ENCODE measurements at places on chromosomes 16 and 17.

- no peak for DNase-seq
Measured at GRCh38 chr16:22882981-22883380, 69.0 kb downstream of the HS3ST2 start.

DNA sequence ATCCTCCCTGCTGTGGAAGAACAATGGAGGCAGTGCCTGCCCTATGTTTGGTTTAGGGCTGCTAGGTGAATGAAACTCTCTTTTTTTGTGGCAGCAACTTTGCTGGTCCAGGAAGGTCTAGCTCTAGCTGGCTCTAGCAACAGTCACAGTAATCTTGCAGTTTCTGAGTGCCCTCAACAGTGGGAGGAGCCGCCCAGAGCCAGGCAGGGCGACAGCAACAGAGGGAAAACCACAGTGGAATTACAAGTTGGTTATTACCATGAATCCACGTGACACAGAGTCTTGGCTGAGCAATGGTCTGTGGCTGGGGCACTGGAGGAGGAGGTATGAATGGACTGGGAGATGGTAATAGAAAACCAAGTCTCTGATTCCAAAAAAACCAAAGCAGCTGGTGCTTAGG, 10.3 kb downstream of the HSPB9 start:
- no peak for DNase-seq

DNA sequence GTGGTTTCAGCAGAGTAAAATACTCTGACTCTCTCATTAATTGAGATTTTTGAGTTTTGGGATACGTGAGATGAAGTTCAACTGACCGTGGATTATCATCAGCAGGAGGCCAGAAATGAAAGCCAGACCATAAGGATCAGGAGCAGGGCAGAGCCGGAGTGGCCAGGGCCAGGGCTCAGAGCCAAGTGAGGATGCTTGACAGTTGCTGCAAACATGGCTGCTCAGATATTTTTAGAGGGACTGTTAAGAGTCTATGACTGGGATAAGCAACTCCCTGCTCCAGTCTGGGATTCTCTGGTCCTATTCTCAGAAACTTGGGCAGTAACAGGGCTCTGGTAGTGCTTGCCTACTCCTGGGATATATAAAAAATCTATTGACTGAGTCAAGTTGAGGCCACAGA, 17.6 kb upstream of the CDH13 start:
- no peak for DNase-seq

DNA sequence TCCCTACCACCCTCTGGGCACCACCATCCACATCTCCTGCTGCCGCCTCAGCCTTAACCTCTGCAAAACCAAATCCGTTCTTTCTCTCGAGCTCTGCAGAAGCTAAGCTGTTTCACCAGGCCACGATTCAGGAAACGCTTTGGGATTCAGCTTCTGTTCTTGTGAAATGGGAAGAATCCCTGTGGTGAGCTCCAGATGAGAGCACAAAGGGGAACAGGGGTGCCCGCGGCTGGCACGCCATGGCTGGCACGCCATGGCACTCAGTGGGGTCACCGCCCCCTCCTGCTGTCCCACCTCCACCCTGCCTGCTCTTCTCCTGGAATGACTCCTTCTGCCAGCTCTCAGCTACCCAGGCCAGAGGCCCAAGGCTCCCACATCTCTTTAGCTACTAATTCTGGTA, 5.7 kb downstream of the QPRT start:
- no peak for DNase-seq

DNA sequence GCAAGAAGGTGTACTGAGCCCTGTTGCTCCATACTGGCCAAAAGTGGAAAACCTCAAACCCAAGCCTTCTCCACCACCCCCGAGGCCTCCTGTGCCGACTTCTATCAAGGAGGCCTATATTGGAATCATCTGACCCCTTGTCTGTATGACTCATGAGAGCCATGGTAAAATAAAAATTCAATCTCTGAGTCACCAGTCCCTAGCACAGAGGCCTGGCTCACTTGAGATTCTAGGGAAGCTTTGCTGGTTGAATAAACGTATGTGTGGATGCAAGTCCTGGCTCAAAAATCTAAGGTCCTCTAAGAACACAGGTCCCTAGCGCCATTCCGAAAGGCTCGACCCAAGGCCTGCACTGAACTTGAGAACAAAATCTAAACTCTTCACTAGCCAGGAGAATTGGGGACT, 15.0 kb downstream of the NSMCE1 start:
- peak; percentile 51 for DNase-seq

- no peak for DNase-seq
Measured at GRCh38 chr17:29665481-29665810, 42.7 kb upstream of the CORO6 start.

DNA sequence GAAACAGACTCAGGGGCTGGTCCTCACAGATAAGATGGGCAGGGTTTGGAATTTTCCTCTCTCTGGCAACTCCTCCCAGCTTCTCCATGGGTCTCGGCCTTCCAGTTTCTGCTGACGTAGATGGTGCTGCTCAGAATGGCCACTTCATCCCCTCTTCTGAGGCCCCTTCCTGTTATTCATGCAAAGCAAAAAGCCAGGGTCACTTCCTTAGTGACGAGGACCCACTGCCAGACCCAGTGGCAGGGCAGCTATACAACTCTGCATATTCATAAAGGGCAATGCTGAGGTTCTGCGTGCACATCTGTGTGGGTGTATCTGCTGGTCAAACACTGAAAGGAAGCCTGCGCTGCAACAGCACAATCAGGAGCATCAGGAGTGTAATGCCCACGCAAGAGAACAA, 108.8 kb downstream of the WSCD1 start:
- no peak for DNase-seq

GRCh38 chr17:43701318-43701743, 39.6 kb upstream of the MEOX1 start:
- no peak for DNase-seq

GRCh38 chr17:1860978-1861377, 31.2 kb downstream of the RPA1 start:
- DNase-seq, result no peak

- no peak for DNase-seq
Measured at GRCh38 chr16:86074651-86075487, 175.9 kb downstream of the IRF8 start.

DNA sequence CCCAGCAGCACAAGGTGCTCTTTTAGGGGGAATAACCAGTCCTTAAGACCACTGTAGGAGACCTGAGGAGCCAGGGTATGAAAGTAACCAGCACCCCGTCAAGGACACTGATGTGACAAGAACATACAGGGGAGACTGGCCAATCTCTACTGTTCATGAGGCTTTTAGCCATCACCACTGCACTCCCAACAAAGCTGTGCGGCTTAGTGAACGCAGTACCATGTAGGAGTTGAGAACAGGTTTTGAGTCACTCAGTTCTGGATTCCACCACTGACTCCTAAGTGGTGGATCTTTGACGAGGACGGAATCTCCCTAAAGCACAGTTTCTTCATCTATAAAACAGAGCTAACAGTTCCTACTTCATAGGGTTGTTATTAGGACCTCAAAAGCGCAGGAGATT, 26.8 kb downstream of the COG4 start:
- DNase-seq, result no peak

DNA sequence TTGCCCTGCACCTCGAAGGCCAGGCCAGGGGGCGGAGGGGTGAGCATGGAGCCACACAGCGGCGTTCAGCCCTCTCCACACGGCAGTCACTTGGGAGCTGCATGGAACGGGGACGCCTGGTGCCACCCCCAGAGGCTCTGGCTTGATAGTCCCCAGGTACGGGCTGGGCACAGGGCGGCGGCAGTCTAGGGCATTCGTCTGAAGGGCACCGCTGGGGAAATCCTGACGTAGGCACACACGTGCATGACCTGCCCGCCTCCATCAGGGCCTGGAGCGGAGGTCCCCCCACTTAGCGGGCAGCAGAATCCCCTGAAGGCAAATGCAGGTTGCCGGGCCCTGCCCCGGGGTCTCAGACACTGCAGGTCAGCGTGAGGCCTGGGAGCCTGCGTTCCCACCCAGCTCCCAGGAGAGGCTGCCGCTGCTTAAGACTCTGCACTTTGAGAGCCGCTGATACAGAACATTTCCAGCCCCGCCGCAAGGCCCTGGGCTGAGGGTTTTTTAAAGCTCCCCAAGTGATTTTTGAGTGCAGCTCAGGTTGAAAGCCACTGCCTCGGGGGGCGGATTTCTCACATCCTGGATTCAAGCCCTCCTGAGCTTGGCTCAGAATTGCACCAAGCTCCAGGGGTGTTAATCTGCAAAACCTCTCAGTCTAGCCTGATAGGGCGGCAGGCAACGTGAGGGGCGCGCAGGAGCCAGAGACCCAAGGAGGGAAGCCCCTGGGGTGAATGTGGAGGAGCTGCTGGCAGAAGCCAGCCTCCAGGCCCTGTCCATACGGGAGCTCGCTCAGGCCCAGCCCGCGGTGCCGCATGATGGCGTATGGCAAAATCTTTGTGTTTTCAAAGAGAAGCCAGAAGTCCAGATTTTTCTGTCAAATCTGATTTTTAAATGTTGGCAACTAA, 182.3 kb upstream of the GSE1 start:
- DNase-seq, result no peak

DNA sequence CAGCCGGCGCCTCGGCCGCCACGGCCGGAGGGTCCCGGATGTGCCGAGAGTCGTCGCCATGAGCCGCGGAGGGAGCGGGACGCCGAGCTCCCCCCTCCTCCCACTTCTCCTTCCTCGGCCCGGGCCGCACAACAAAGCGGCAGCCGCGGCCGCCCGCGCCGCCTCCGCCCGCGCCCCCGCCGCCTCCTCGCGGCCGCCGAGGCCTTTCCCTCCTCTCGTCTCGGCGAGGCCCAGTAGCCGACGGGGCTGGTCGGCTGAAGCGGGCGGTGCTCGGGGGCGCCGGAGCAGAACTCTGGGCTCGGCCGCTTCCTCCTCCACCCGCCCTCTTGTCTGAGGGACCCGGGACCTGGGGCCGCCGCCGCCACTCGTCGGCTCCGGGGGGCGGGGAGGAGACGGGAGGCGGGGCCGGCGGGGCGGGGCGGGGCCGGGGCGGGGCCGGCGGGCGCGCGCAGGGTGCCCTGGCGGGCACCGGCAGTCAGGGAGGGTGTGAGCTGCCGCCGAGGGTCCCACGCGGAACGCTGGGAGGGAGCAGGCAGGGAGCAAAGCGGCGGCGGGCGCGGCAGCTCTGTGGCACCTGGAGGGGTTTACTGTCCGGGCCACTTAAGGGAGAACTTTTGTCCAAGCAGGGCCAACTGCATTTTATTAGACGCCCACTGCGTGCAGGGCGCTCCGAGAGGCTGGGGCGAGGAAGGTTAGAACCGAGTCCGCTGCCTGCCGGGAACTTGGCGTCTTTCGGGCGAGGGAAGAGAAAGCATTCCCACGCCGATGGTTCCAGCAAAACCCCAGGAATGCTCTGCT, at the start of gene SMURF2:
Gene SMURF2, minus strand, starts transcription at position 332 of the 798 bp plus-strand sequence. CDS start 427 bp downstream, outside the sequence.
- DNase-seq, result no peak

GRCh38 chr17:70871180-70871818, 702.0 kb downstream of the KCNJ2 start:
- DNase-seq, result no peak

- DNase-seq, result no peak
Measured at GRCh38 chr17:1108765-1109605, 70.8 kb downstream of the ABR start.

DNA sequence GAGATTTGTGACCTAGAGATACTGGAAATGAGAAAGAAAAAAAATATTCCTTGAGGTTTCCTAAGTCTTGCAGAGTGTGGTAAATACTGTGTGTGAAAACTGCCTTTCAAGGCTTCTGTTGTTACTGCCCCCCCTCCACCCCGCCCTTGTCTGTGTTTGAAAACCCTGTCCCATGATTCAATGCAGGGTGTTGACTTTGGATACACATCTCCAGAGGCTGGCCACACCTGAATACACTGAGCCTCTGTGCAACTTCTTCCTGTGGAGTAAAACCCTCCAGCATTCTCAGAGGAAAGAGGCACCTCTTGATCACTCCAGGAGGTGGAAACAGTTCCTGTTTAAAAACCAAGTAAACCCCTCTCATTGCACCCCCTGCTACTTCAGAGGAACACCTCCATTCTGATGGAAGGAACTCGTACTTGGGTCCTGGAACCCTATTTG, 123.0 kb upstream of the CACNG5 start:
- no peak for DNase-seq

DNA sequence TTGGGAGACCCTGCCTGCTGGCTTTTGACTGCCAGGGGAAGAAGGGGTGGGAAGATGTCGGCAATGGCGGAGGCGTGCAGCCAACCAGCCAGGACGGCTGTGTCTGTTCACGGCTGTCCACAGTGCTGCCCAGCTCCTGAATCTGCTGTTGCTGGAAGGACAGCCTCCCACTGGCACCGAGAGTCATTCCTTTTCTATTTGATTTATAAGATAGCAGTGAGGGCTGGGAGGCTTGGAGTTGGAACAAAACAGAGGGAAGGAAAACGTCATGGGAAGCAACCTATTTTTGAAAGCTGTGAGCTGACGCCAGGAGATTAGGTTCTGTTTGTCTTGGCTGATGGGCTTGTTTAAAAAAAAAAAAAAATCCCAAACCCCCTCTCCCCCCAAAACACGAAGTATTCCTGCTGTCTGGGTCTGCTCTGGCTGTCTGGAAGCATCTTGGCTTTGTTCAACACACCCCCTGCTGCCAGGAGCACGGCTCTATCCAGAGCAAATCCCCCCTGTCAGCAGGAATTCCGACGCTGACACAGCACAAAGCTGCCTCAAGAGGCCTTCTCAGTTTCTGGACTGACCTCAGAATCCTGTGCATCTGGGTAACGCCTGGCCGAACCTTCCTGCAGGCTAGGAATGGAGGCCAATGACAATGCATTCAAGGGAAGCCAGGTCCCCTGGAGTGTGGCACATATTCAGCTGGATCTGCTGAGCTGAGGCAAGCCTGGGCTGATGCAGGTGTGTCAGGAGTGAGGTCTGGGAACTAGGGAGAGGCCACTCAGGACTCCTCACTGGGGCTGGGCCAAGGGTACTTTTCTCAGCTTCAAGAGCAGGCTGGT, 41.0 kb upstream of the SREBF1 start:
- DNase-seq, result peak; percentile 67

DNA sequence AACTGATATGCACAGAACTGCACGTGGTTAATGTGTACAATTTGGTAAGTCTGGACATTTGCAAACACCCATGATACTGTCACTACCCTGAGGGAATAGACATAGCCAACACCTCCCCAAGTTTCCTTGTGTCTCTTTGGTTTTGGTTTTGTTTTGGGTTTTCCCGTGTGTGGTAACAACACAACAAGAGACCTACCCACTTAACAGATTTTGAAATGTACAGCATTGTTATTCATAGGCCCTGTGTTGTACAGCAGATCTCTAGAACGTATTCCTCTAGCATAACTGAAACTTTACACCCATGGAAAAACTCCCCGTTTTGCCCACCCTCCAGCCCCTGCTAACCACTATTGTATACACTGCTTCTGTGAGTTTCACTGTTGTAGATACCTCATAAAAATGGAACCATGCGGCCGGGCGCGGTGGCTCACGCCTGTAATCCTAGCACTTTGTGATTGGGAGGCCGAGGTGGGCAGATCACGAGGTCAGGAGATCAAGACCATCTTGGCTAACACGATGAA, 76.3 kb upstream of the TBC1D3K start:
- no peak for DNase-seq

DNA sequence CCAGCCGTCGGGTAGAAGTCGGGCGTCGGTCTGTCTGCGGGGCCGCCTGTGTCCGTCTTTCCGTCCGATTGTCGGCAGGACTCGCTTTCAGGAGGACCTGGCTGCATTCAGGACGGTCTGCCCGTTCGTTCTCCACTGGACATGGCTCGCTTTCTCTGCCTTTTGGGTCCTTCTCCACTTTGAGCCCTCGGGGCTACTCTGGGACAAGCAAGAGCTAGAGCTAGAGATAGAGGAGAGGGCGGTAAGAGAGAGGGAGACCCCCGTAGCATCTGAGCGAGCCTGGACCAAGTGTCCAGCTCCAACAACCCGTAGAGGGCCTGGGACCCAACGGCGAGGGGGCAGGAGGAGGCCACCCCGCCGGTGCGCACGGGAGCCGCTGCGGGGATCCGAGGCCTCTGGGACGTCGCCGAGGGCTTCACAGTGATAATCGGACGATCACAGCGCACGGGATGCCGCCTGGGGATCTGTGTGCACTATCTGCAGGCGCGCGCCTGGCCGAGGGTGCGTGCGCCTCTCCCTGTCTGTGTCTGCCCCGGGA, 4.5 kb downstream of the TBX4 start:
- no peak for DNase-seq

Measured in AG04450 (cell line).